Stimulated activated CD4-positive, alpha-beta T cell treated with anti-CD3 and anti-CD28 coated beads, Interleukin-15, amount 100 ng/mL, for 24 hours (primary cell): ENCODE measurements at places on chromosomes 4 and X.

- DNase-seq, result no peak
Observed at GRCh38 chr4:6230502-6230785, 30.1 kb upstream of the JAKMIP1 start.

- no peak for DNase-seq
Observed at GRCh38 chrX:29662101-29662500, 553.3 kb upstream of the MAGEB2 start.

- DNase-seq, result no peak
Observed at GRCh38 chr4:189547559-189547958, 393.1 kb upstream of the FRG1 start.

DNA sequence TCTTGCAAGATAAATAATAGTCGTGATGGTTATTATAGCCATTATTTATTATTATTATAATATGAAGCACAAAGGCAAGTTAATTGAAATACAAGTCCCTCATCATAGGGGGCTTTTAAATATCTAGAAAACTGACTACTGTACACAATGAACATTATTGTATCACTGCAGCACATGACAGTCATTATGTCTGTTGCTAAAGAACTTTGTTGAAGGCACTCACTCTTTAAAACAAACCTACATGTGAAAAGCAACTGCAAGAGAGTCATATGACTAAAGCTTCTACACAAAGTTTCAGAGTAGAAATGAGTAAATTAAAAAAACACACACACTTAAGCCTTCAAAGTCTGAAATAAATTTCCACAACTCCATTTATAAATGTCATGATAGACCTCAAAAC lies 23.3 kb upstream of the DCAF12L1 start:
- no peak for DNase-seq

- no peak for DNase-seq
Observed at GRCh38 chr4:15343000-15343399, 84.8 kb upstream of the C1QTNF7 start.

DNA sequence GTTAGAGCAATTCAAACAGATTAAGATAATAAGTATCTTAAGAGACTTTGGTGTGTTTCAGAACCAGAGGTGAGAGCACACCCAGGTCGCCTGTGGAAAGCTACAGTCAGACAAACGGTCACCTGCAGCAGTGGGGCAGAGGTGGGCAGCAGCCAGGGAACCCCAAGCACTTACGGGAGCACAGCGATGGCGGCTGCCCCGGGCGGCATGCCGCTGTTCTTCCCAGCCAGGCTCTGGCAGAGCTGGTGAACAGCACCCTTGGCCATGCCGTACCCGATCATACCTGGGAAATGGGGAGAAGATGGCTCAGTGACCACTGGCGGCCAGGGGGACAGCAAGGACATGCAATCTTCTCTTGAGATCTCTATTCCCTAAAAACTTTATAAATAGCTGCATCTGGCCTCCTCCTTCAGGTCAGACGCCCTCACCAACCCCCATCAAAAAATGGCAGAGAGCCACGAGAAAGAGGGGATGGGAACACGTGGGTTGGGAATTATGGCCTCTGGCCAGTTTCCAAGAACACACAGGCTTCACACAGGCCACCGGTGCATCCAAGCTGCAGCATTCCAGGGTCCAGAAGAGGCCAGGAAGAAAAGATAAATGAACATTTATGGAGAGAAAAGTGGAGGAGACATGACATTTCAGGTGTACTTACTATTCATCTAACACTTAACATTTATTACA lies 19.7 kb downstream of the QDPR start:
- no peak for DNase-seq

- no peak for DNase-seq
Observed at GRCh38 chr4:47010347-47010911, 17.0 kb upstream of the GABRA4 start.
